ENCODE measurements at places on chromosomes 2 and 18.

DNA sequence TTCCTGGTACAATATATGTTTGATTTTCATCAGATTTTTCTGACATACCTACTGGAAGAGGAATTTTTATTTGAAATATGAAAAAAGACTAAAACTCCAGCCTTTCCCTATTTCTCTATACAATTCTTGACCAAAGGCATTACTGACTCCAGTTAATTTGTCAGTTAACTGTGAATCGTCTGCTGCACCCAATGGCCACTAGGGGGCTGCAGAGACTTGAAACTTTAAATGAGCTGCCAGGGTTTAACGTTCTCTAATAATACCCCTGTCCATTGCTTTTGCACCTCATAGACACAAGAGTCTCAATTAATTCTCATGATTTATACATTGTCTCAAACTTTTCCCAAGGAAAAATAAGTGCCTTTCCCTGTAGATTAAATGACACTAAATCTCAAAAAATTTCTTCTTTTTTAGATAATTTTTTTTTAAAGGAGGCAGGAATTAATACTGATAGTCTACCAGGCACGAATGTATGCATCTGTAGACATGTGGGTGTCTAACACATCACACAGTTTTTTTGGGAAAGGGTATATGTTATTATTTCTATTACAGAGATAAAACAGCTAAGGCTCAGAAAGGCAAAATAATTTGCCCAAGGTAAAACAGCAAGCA lies 1.8 kb upstream of the ALK start:
- DNase-seq = no peak

DNA sequence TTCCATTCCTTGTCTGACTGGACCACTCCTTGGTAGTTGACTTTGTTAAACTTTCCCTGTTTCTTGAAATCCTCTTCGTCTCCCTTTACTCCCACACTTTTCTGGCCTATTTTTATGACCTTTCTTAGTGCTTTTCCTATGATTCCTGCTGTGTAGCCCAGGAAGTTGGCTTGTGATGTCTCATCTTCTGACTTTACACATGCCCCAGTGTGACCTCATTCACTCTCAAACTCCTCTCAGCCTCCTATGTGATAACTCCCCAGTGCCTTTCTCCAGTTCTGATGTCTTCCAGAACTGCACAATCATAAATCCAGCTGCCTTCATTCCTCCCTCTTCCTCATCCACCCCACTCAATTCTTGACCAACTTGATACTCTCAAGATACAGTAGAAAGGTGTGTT lies 407.6 kb downstream of the TGIF1 start:
- DNase-seq = no peak

DNA sequence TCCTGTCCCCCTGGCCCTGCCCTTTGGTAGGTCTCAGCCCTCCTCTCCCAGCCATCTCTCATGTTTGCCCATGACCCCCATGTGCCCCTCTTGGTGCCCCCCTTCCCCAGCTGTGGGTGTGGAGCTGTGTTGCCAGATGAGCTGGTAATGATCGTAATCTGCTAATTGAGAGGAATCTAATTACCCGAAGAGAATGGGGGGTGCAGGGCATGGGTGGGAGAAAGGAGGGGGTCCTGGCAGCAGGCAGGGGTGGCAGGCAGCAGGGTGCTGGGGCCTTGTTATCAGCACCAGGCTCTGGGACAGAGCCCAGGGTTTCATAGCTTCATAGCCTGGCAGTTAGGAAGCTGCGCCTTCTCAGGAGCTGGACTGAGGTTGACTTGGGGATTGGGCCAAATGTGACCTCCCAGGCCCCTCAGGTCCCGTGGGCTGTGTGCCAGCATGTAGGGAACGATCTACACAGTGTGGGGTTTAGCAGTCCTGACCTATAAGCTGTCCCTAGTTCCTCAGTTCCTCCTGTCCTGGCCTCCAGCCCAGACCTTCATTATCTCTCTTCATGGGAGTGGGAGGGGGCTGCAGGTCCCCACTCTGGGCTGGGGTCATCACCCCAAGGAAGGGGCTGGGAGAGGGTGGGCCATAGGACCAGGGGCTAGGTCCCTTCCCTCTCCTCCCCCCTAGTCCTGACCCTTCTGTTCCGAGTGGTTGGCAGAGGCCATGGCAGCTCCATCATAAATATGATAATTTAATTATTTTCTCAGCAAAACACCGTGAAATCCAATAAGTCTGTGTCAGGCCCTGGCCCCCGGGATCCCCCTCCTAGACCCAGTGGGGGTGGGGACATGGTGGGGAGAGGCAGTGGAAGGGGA lies 6.5 kb upstream of the ASIC4 start:
- DNase-seq = no peak

DNA sequence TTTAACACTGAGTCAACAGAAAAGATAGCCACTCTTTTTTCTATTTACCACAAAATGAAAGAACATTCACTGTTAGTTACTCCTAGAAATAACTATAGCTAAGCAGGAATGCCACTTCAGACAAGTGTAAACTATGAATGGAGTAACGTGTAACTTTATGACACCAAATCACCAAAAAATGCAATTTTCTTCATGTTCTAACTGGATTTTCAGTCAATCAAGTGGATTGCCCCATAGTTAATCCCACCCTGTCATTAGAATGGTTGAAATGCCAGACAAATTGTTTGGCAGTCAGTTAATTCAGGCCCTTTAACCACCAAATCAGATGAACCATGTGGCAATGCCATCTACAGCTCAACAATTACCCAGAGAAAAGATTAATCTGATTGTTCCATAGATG lies 9.9 kb downstream of the EPHA4 start:
- no peak for DNase-seq

DNA sequence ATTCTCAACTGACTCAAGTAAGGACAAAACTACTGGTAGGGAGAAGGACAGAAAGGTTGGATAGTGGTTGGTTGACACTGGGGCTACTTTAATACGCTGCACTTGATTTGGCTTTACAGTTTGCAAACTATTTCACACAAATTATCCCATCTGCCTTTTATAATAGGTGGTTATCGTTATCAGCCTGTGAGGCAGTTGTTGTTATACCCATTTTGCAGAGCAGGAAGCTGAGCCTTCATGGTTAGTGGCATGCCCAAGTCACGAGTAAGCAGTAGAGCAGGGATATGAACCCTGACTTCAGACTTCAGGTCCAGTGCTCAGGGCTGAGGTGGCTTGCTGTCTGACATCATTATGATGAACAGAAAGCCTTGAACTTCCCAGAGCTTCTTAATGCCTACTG lies 5.3 kb downstream of the CTIF start:
- no peak for DNase-seq

DNA sequence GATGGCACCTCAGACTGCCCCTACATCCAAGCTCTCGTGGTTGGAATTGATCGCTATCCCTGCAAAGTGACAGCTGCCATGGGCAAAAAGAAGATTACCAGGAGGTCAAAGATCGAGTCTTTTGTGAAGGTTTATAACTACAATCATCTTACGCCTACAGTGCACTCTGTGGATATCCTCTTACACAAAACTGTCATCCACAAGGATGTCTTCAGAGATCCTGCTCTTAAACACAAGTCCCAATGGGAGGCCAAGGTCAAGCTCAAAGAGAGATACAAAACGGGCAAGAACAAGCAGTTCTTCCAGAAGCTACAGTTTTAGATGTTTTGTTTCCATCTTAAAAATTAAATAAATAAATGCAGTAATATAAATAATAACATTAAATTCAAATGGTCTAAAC lies 45.4 kb downstream of the INO80D start:
- DNase-seq = no peak

DNA sequence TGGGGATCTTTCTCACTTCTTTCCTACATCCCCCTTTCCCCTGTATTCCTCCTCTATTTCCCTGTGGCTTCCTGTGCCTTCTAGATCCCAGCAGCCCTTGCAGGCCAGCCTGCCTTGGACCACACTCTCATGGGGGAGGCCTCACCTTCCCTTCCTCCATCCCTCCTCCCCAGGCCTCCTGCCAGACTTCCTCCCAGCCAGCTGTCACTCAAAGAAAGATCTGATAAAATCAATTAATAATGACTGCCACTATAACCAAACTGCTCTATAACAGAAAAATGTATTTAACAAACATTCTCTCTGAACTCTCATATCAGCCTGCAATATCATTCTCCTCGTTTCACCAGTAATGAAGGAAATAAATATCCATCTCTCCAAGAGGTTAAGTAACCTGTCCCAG lies 144.9 kb upstream of the SIX2 start:
- no peak for DNase-seq

GRCh38 chr2:27307545-27308358 lies 493 bp downstream of the UCN start:
- DNase-seq = no peak

DNA sequence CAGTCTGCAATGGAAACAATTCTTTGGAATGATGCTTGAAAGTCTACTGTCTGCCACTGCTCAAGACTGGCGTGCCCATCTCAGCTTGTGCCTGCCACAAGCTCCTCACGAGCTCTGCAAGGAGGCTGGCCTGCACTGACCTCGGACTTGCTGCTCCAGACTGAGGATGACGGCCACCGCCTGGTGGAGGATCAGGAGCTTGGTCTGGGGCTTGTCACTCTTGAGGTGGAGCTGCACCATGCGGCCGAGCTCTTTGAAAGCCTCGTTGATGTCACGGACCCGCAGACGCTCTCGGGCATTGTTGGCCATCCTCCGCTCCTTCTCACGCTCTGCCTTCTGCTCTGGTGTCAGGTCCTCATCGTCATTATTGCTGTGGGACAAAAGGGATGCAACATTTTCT lies 269.4 kb upstream of the CCDC68 start:
- no peak for DNase-seq

DNA sequence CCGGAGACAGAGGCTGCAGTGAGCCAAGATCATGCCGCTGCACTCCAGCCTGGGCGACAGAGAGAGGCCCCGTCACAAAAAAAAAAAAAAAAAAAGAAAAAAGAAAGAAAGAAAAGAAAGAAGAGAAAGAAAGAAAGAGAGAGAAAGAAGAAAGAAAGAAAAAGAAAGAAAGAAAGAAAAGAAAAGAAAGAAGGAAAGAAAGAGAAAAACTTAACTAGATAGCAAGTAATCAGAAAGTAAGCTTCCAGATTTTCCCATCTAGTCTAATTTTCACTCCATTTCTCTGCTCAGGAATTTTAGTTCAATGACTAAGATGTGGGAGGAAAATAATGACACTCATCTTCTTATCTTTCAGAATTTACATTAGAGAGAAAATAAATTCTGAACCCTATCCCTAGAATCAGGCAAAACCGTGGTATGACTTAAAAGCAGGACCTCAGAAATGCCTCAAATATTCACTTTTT lies 2.4 kb downstream of the GFPT1 start:
- no peak for DNase-seq

DNA sequence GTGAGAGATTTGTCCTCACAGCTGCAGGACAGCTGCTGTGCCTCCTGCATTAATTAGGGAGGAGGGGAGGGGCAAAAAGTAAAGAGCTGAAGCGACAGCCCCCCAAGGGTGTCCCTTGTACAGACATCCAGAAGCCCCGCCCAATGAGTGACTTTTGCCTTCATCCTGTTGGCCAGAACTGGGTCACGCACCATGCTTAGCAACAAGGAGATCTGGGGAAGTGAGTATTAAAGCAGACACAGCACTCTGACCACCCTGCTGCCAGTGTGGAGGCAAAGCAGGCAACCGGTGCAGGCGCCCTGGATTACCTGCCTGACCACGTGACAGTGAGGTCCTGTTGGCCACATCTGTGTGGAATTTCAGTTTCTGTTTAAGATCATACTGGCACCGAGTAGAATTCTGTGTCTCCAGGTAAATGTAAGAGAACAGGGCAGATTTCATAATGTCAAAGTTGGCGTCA lies 21.5 kb upstream of the BIN1 start:
- no peak for DNase-seq

DNA sequence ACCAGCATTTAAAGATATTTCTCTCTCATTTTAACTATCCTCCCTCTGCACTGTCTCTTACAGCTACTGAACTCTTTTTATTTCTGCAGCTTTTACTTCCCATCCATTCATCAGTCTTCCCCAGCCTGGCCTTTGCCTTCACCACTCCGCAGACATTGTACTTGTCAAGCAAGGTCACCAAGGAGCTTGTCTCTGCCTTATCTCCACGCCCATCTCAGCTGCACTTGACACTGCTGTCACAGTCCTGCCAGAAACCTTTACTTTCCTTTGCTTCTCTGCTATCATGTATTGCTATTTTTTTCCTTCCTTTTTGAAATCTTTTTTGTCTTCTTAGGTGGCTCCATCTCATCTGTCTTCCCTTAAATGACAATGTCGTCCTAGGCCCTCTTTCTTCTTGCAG lies 147.0 kb downstream of the VWC2L start:
- DNase-seq = no peak

DNA sequence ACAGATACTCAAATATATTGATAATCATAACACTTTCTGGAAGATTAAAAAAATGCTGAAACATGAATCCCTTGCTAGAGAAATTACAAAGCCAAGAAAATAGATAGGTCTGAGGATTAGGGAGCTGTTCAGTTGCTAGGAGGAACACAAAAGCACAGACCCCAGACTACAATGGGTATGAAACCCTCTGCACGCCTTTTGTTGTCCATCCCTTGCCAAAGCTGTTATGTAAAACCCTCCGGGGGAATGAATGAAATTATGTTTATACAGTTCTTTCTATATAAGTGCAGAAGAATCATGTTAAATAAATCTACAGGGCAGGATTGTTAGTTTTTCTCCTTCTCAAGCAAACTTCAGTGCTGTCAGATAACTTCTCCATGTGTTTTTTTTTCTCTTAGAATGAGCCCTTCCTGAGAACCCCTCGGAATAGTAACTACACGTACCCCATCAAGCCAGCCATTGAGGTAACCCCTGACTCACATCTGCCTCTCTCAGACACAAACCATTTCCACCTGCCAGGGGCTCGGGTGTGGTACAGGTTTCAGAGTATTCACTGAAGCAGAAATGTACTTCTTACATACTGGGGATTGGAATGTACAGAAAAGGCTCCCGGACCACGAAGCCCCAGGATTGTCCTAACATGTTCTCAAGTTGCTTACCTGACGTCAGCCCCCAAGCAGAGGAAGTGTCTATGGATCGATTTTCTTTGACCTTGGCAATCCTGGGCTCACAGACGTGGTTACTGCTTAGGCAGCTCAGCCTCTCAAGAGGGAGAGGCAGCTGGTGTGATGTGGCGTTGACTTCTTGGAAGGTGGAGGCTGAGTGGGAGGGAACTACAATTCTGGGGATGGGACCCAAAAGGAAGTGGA lies 118.0 kb downstream of the PLB1 start:
- DNase-seq = no peak

GRCh38 chr2:130313812-130314334 lies 28.8 kb upstream of the IMP4 start:
- DNase-seq = no peak

DNA sequence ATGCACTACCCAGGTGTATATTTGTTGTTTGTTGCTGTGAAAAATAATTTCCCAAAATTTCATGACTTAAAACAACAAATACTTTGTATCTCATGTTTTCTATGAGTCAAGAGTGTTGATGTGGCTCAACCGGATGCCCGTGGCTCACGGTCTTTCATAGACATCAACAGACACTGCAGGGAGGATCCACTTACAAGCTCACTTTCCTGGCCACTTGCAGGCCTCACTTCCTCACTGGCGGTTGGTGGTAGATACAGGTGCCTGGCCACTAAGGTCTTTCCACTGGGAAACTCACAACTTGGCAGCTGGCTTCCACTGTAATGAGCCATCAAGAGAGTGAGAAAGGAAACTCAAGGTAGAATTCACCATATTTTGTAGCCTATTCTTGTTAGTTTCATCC lies 662.9 kb downstream of the IRS1 start:
- no peak for DNase-seq
